ENCODE measurements at places on chromosomes 1 and 21.

DNA sequence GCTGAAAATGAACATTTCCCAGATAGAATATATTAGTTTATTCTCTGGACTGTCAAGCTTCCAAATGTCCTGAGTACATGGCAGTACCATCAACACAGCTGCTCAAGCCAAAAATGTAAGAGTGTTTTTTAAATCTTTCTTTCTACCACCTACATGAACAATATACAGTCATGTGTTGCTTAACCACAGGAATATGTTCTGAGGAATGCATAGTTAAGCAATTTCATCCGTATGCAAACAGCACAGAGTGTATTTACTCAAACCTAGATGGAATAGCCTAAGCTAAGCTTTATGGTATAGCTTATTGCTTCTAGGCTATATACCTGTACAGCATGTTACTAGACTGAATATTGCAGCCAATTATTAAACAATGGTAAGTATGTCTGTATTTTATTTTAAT, 561.9 kb upstream of the ADGRL4 start:
- DNase-seq: no peak

- no peak for DNase-seq
Observed at GRCh38 chr21:43676391-43676790, 17.0 kb downstream of the RRP1B start.

DNA sequence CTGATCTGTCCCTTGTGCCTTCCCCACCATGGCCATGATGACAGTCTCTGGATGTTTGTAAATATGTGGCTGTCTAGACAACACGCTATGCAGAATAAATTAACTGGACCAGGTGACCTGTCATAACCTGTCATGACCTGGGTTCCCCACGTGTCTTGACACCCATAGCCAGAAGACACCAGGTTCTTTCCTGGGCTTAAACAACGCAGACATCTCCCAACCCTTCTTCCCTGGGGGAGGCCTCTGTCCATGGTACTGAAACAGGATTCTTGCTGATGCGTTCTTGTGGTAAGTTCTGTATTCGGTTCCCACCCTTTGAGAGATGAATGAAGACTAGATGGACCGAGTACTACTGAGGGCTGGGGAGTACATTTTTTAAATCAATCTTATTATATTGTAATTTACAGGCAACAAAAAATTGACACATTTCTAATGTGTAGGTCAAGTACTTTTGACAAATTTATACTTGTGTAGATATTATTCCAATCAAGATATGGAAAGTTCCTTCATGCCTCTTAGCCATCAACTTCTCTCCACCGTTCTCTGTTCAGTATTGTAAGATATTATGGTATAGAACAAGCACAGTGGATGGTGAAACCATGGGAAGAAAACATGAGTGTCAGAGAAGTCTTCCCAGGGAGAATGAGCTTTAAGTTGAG, 738.8 kb downstream of the PTPRU start:
- DNase-seq: no peak

- no peak for DNase-seq
Observed at GRCh38 chr1:94612525-94613204, 71.1 kb upstream of the F3 start.

All from GM18507 (cell line).